ENCODE measurements at places on chromosomes 1 and 21.

DNA sequence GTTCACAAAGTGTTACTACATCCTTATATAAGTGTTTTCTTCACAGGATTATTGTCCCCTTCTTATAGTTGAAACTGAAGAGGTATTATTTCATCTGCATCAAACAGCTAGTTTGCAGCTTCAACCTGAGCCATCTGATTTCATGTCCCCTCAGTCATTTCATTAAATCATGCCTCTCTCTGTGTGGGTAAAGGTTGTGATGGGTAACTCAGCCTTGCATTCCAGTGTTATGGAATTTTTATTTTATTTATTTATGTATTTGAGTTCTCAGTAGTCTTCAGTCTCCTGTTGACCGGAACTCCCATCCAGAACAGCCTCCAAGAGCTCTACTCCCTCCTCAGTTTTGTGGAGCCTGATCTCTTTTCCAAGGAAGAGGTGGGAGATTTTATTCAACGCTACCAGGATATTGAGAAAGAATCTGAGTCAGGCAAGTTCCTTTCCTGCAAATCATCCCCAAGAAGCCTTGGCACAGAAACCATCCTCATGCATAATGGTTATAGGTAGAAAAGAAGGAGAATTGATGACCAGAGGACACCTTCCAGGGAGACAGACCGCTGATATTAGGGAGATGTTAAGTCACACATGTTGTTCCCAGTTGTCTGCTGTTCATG lies 21.8 kb downstream of the CHD1L start:
- DNase-seq, result no peak

GRCh38 chr1:38267037-38268036 lies 220.7 kb upstream of the POU3F1 start:
- no peak for DNase-seq

- DNase-seq, result no peak
Measured at GRCh38 chr1:208241512-208241911, 2.7 kb downstream of the PLXNA2 start.

- DNase-seq, result no peak
Measured at GRCh38 chr1:99776120-99776519, 9.7 kb upstream of the FRRS1 start.

GRCh38 chr1:93702828-93703183 lies 21.2 kb upstream of the BCAR3 start:
- DNase-seq, result no peak

DNA sequence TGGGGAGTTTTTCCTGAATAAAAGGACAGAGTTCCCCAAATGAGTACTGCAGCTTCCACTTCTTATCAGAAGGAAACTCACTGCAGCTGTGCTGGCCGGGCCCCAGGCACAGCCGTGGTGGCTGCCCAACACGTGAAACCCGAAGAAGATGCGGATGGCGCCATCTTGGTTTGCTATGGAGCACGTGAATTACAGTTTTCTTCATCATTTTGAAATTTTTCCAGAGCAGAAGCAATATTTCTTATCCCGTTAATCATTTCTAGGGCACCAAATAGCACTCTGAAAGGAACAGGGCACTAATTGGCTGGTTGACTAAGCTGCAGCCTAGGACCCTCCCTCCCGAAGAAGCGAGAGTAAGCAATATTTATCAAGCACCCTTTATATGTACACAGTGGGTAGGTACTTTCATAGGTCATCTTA lies 63.2 kb upstream of the EPS8L3 start:
- DNase-seq, result no peak

DNA sequence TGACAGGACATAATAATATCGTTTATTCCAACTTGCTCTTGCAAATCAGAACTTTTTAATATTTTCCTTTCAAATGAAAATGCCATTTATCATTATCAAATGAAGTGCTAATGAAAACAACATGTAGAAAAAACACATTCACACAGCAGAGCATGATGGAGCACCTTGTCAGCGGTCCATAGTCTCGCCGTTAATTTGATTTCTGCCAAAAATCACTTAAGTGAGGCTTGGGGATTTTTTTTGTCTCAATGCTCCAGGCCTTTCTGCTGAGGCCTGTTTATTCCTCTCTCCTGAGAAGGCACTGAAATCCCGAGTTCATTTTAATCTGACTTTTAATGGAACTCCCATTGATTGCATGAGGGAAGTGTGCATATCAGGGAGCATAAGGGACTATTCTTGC lies 122.5 kb downstream of the ELAVL4 start:
- no peak for DNase-seq

- no peak for DNase-seq
Measured at GRCh38 chr1:226063977-226064815, 1.7 kb downstream of the H3-3A start.

DNA sequence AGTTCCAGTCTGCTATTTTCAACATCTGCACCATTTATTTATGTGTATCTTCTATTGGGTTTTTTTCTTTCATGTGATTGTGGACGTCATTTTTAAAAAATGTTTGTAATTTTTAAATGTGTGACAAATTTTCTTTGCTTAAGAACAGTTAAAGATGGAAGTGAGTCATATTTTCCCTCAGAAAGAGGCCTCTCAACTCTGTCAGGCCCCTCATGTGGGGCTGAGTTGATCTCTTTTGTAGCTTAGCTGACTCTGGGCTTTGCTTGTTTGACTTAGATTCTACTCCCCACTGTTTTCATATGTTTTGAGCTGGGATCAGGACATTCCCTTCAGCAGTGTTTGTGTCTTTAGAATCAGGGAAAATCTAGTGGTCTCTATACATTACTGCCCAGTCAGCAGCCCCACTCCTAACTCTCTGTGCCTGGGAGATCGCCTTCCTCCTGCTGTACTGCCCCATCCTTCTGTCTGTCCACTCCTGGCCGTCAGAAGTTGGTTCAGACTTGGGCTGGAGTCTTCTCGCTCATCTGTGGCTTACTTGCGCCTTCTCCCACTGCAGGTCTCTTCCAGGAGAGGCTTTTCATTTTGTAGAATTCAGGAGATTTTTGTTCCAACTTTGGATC lies 137.4 kb downstream of the DYRK1A start:
- DNase-seq, result no peak

DNA sequence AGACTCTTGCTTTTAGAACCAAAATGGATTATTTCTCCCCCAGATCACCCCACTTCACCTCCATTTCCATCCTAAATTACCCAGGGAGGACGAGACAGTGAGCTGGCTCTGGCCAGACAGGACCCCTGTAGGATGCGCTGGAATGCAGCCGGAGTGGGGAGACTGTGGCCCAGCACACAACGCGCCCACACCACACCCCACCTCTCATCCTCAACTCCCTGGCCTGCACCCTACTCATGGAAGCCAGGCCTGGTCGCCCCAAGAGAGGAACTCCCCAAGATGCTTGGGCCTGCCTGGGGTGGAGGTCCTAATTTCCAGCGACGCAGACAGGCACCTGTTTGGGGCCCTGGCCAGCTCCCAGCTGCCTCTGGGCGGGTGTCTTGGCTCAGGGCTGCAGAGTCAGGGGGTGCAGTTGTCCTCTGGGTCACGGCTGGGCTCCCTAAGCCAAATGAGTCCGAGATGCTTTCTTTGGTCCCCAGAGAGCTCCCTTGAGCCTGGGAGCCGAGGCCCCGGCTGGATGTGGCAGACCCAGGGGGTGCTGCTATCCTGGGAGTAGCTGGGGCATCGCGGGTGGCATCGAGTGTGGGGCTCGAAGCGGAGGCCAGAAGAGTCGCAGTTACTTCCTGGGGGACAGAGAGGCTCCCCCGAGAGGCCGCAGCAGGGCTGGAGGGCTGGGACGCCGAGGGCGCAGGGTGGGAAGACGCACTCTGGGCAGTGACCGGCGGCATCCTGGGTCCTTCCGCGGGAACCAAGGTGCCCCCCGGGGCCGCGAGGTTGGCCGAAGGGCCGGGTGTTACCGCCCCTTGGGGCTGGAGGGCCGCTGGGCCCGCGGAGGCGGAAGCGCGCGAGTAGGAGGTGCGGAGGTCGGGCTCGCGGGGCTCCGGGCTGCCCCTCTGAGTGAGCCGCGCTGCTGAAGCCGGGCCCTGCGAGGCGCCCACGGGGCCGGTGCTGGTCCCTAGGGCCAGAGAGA lies 10.4 kb downstream of the CLEC20A start:
- DNase-seq, result no peak

- peak; percentile 69 for DNase-seq
Measured at GRCh38 chr1:109762821-109763645, 690 bp downstream of the EPS8L3 start.

- peak; percentile 75 for DNase-seq
Measured at GRCh38 chr1:87226341-87226760, 102.3 kb upstream of the LMO4 start.

DNA sequence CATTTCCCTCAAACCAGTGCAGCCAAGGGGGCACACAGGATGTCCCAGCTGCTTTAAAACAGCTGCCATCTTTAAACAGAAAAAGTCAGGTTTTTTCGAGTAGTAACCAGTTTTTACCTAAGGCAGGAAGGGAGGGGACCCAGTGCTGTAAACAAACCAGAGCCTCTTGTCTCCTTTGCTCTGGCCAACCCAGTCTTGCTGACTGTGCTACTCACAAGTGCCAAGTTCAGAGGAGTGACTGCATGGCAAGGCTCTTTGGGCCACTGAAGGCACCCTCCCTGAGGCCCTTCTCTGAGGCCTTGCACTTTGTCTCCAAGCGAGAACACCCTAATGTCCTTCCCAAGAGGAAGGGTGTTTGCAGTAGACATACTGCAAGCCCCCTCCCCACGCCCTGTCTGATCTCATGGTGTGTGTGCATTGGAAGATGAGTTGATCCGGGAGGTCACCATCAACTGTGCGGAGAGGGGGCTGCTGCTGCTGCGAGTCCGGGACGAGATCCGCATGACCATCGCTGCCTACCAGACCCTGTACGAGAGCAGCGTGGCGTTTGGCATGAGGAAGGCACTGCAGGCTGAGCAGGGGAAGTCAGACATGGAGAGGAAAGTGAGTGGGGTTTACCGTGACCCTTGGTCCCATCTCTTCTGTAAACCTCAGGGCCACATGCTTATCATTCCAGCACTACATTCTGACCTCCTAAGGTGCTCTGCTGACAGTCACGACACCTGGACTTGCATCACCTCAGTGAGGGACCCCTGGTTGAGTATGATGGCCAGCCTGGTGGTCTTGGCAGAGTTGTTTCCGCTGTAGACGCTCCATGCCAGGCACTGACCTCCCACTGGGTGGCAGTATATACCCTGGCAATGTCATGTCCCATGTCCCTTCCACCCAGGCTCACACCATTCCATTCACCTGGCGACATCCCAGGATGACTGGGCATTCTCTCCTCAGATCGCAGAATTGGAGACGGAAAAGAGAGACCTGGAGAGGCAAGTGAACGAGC lies 4.7 kb downstream of the DNALI1 start:
- DNase-seq, result no peak

GRCh38 chr1:39886757-39887231 lies 3.5 kb upstream of the TRIT1 start:
- DNase-seq, result no peak

- no peak for DNase-seq
Measured at GRCh38 chr1:56849750-56850149, 4.8 kb upstream of the C8A start.

DNA sequence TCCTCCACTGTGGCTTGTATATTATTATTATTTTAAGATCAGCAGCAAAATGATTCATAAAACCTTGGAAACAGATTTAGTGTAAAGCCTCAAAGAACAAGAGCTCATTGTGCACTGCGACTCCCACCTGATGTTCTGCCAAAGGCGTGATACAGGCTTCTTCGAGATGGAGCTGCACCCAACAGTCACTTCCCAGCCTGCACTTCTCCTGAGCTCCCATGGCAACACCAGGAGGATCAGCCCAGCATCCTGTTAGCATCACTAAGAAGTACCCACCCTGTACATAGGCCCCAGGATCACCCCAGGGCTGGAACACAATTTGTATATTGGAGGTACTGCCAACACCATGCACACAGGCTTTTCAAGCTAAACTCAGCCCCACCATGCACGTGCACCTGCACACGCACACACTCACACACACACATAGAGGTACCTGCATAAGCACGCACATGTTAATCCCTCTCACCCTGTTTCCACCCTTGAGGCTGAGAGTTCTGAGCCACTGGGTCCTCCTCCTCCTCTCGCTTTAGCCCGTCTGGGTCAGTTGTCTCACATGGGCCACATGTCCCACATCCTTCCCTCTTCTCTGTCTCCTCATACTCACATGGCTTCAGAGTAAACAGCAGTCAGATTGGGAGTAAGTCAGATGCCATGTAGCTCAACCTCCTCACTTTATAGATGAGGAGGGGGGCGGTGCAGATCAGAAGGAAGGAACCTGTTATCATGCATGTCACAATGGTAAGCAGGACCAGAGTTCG lies 281.9 kb upstream of the POU3F1 start:
- DNase-seq, result no peak

GRCh38 chr1:94595658-94596057 lies 54.1 kb upstream of the F3 start:
- no peak for DNase-seq

GRCh38 chr1:26320896-26321295 lies 3.1 kb downstream of the CD52 start:
- DNase-seq, result no peak

GRCh38 chr1:183404476-183404875 lies 13.7 kb downstream of the NMNAT2 start:
- DNase-seq, result no peak

- DNase-seq, result no peak
Measured at GRCh38 chr1:14704846-14705245, 106.4 kb downstream of the KAZN start.

DNA sequence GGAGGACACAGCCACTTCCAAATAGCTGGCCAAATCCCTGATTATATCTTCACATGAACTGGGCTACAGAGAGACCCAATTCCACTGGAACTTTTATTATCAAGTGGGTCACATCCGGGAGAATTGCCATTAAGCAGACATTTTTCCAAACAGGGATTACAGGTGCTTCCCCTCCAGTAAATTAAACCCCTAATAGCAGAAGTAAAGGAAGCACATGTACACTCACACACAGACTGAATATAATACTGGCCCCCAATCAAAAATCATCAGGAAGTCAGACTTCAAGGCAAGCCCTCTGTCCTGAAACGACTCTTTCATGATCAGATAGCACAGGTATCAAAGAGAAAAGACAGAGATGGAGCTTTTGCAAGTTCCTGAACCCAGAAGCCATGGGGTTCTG lies 118.6 kb upstream of the PPP2R5A start:
- DNase-seq, result no peak

GRCh38 chr1:7975212-7975865 lies 13.8 kb downstream of the PARK7 start:
- DNase-seq, result peak; percentile 81
